ENCODE measurements at places on chromosomes 16 and 17. TPM values are rescaled to one million over a fixed set of nuclear protein-coding genes. Genes with fewer than 3 reads are reported as not detected.

DNA sequence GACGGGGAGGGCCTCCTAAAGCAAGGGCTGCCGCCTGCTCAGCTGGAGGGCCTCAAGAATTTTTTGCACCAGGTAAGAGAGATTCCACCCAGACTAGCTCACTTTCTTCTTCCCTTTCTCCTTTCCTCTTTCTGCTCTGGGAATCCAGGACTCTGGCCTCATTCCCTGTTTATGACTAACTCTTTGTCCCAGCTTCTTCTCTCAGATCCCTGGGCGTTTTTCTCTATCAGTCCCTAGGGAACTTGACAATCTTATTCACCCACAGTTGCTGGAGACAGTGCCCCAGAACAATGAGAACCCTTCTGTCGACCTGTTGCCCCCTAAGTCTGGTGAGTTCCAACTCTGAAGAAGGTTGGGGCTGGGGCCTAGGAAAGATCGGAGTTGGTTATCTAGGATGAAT lies 15.6 kb downstream of the CNTROB start:
- no peak for DNase-seq

DNA sequence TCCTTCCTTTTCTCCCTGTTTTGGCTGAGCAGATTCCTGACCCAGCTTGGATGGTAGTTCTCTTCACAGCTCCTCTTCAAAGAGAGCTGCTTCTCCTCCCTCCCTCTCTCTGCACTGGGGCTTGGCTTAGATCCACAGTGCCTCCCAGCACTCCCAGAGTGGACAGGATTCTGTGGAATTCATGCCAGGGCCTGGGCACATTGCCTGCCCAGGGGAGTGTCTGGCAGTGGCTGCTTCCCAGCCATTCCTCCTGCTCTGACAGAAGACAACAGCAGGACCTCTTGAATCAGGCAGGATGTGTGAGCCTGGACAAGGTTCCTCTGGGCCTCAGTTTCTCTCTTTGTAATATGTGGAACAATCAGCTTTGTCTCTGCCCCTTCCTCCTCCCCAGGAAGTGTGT lies 4.5 kb upstream of the MMP28 start:
- DNase-seq: no peak

DNA sequence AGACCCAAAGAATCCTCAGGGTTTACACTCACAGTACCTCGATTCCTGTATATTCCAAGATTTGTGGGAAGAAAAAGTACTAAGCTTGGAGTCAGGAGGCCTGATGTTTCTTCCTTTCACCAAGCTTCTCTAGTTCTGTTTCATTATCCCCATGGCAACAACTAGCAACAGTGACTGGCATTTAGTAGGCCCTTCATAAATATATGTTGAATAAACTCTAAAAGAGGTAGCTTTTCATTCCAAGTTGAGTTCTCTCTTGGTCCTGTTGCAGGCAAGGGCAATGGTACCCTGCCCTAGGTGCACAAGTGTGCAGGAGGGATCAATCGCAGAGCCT lies 527 bp upstream of the UBE2Z start:
- DNase-seq: no peak

SHCBP1 gene
- 38.2 TPM for total RNA-seq

DNA sequence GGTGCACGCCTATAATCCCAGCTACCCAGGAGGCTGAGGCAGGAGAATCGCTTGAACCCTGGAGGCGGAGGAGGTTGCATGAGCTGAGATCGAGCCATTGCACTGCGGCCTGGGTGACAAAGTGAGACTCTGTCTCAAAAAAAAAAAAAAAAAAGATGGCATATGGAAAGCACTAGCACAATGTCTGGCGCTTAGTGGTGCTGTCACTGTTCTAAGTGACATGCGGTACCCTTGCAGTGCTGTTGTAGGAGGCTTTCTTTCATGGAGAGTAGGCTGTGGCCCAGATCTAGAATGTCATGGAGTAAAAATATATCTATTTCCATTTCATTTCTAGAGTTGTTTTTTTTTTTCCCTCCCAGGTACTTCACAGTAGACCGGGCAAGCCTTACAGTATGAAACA lies 14.6 kb upstream of the METTL9 start:
- no peak for DNase-seq
